ENCODE measurements at places on chromosomes 16 and 17. TPM values are rescaled to one million over a fixed set of nuclear protein-coding genes. Genes with fewer than 3 reads are reported as not detected.

GRCh38 chr17:28925912-28926365, 23.1 kb upstream of the DHRS13 start:
- no peak for DNase-seq

GRCh38 chr17:73292031-73292531, 19.7 kb downstream of the CDC42EP4 start:
- peak; percentile 85 for DNase-seq

DNA sequence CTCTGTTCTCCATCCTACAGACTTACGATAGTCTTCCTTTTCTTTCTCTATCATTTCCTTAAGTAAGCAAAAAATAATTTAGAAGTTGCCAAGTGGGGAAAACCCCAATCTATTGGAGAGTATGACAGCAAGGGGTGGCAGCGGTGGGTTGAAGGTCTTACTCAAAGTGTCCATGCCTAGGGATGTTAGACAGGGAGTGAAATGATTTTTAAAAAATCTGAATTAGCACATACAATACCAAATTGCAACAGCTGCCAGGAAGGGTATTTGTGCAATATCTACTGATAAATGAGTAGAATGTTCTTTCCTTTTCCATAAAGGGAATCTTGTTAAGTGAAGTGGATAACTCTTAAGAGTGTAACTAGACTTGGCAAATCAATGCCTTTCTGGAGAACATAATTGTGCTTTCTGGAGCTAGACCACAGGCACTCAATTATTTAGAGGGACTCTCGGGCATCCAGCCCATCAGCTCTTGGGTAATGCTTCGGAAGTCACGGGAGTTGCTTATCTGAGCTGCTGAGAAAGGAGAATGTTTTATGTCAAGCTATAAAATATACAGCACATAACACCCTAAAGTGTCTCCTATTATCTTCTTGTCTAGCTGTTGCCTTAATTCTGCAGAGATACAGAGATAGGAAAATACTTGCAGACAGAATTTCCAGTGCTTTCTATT, 151.5 kb downstream of the KCNJ2 start:
- peak; percentile 37 for DNase-seq

DNA sequence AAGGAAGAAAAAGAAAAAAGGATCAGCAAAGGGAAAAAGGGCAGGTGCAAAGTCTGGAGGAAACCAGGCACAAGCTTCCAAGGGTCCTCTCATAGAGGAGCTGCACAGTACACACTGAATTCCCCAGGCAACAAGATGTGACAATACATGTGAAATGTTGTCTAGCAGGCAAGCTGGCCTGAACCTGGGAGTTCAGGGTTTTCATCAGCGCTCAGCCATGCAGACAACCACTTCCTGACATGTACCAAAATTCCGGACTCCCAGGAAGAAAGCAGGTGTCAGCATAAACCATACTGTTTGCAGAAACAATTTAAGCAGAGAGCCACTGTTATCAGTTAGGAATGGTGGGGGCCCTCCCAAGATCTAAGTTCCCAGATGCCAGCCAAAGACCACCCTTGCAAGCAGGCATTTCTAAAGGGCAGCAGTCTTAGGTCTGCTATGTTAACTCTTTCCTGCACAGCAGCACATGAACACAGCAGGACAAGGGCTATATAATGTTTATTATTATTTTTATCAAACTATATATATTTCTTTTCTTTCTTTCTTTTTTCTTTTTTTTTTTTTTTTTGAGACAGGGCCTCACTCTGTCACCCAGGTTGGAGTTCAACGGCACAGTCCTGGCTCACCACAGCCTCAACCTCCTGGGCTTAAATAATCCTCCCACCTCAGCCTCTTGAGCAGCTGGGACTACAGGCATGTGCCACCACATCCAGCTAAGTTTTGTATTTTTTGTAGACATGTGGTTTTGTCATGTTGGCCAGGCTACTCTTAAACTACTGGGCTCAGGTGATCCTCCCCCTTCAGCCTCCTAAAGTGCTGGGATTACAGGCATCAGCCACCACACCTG, 10.1 kb downstream of the TK2 start:
- DNase-seq: no peak

- peak; percentile 24 for DNase-seq
These were observed 368.1 kb downstream of the C16orf95 start for GRCh38 chr16:86949116-86949515.

- no peak for DNase-seq
These were observed 11.2 kb upstream of the MTSS2 start for GRCh38 chr16:70696952-70697593.

The ZG16B gene
- 0.37 TPM for total RNA-seq

The TBC1D3 gene
- total RNA-seq: not detected

All from left ventricle myocardium superior (tissue), 1 donor.